Activated CD4-positive, alpha-beta T cell treated with anti-CD3 and anti-CD28 coated beads for 36 hours (primary cell): ENCODE measurements at places on chromosomes 4 and X. TPM values are rescaled to one million over a fixed set of nuclear protein-coding genes. Genes with fewer than 3 reads are reported as not detected.

GRCh38 chr4:21888195-21888976, 60.2 kb downstream of the KCNIP4 start:
- no peaks in the 10 kb centered on the region for H3K27me3 ChIP-seq
- H3K4me3 ChIP-seq = no peak overlapping the region
- H3K36me3 ChIP-seq = no peaks in the 10 kb centered on the region
- peaks cover 7% of the 10 kb centered on the region for H3K4me1 ChIP-seq

DNA sequence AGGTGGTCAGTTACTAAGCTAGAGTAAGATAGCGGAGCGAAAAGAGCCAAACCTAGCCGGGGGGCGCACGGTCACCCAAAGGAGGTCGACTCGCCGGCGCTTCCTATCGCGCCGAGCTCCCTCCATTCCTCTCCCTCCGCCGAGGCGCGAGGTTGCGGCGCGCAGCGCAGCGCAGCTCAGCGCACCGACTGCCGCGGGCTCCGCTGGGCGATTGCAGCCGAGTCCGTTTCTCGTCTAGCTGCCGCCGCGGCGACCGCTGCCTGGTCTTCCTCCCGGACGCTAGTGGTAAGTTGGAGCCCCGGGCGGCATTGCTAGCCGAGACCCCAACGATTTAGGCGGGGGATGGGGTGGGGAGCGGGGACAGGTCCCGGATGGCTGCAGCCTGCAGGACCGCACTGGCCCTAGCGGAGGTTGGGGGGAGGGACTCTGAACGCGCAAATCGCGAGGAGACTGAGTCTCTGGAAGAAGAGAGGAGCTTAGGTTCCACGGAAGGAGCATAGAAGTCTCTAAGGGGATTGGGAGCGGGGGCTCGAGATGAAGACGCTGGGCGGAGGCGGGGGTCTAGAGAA, 573 bp downstream of the HTR2C start:
- H3K27me3 ChIP-seq = peaks cover 19% of the 10 kb centered on the region
- no peaks in the 10 kb centered on the region for H3K36me3 ChIP-seq
- H3K4me1 ChIP-seq = no peaks in the 10 kb centered on the region
- no peak for DNase-seq
- no peak overlapping the region for H3K4me3 ChIP-seq
- H3K27ac ChIP-seq = no peak overlapping the region

- H3K4me3 ChIP-seq = no peak overlapping the region
- no peak overlapping the region for H3K27ac ChIP-seq
- no peak for DNase-seq
- no peaks in the 10 kb centered on the region for H3K4me1 ChIP-seq
Measured at GRCh38 chrX:8548446-8548845, 83.8 kb downstream of the VCX3B start.

DNA sequence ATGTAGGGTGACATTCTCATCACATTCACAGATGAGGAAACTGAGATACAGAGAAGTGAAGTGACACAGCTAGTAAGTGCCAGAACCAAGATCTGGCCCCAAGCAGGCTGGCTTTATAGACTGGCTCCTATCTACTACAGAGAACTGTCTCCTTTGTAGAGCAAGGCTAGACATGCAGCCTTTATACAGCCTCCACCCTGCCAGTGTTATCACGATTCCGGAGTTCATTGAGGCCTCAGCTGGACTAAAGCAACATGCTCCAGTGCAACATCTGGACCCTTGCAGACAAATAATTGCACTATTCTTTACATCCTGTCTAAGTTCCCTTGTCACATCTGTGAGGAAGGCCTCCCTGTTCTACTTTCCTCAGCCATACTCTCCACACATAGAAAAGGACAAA, 58.0 kb upstream of the XIAP start:
- H3K36me3 ChIP-seq = no peaks in the 10 kb centered on the region
- peaks cover 7% of the 10 kb centered on the region for H3K4me1 ChIP-seq
- no peak for DNase-seq

DNA sequence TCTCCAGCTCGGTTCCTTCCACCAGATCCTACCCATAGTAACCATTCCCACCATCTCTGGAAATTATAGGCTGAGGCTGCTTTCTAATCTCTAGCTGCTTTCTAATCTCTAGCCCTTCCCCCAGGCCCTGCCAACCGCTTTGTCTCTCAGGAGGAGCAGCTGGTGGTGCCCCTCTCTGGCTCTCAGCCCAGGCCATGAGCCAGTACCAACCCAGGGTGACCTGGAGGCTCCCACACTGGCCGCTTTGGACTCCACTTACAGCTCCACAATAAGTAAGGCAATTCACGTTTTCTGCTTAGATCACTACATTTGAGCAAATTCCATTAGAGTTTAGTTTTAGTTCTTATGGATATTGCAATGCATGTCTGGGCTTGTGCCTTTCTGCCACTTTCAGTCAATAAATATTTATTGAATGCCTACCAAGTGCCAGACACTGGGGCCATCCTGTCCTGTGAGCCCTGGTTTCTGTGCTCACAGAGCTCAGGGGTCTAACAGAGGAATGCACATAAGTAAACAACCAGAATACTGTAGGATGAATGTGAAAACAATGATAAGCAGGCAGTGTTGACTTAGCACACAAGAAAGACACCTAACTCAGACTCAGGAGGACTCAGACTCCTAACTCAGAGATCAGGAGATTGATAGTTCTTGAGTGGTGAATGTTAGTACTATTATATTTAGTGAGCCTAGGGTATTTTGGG, 38.9 kb downstream of the SMC1A start:
- H3K36me3 ChIP-seq = peaks cover 42% of the 10 kb centered on the region
- no peak overlapping the region for H3K4me3 ChIP-seq
- H3K27ac ChIP-seq = peak overlapping the region; percentile 42
- no peaks in the 10 kb centered on the region for H3K4me1 ChIP-seq
- no peaks in the 10 kb centered on the region for H3K27me3 ChIP-seq

GRCh38 chrX:97638621-97639020, 754.9 kb downstream of the RPA4 start:
- peaks cover 7% of the 10 kb centered on the region for H3K4me1 ChIP-seq
- no peaks in the 10 kb centered on the region for H3K36me3 ChIP-seq
- H3K4me3 ChIP-seq = no peak overlapping the region
- H3K27ac ChIP-seq = no peak overlapping the region
- H3K27me3 ChIP-seq = no peaks in the 10 kb centered on the region
- DNase-seq = no peak

DNA sequence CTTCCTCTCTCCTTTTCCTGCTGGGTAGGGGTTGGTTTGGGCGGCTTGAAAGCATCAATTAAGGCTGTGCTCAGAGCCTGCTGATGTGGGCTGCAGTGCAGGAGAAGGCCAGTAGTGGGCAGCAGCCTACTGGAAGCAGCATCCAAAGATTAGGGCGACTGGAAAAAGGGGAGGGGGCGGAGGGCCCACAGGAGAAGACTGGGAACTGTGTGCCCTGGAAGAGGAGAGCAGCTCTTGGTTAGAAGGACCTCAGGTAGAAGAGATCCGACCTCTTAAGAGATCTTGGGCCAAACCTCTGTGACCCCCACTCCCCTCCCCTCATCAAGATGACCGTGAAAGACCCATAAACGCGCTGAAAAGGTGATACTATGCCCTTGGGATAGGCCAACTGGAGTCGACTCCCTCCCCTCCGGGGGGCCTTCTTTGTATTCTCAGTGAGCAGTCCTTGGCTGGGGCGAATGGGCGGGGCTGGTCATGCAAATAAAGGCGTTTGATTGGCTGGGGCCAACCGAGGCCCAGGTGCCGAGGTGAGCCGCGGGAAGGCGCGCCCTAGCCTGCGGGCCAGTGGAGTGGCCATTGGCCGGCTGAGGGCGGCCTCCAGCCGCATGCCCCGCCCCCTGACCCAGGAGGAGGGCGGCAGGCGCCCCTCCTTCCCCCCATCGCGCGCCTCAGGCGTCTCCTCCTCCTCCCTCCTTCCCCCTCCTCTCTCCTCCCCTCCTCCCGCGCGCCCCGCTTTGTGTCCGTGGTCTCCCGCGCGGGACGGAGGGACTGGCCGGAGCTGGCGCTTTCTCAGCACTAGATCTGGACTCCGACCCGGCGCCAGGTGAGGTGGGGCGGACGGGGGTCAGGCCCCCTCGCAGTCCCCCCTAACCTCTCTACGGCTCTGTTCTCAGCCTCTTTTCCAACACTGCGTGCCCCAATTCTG, 10.1 kb downstream of the DLG3 start:
- no peaks in the 10 kb centered on the region for H3K27me3 ChIP-seq
- H3K27ac ChIP-seq = peak overlapping the region; percentile 87
- peaks cover 26% of the 10 kb centered on the region for H3K4me1 ChIP-seq

GRCh38 chr4:76570141-76570973, 135.3 kb downstream of the SHROOM3 start:
- no peaks in the 10 kb centered on the region for H3K4me1 ChIP-seq
- no peak overlapping the region for H3K27ac ChIP-seq
- H3K27me3 ChIP-seq = peaks cover 5% of the 10 kb centered on the region
- H3K4me3 ChIP-seq = no peak overlapping the region
- no peak for DNase-seq

GRCh38 chr4:81751531-81752289, 280.0 kb upstream of the RASGEF1B start:
- H3K36me3 ChIP-seq = no peaks in the 10 kb centered on the region
- H3K4me3 ChIP-seq = no peak overlapping the region
- no peak for DNase-seq
- H3K4me1 ChIP-seq = peaks cover 15% of the 10 kb centered on the region
- H3K27me3 ChIP-seq = no peaks in the 10 kb centered on the region
- no peak overlapping the region for H3K27ac ChIP-seq

DNA sequence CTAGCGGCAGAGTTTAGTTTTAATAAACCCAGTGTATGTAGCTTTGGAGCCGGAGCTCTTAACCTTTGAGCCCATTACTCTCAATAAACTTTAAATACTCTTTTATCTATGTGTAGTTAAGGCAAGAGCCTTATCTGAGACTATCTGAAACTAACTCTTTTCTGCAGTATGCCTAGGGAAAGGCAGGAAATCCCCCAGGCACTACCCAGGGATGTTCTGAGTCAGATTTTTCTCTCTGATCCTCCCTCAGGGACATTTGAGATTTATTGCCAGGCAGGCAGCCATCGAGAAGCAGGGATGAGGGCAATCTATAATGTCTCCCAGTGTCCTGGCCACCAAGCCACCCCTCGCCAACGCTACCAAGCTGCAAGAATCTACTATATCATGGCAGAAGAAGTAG, 39.1 kb downstream of the HEPH start:
- no peaks in the 10 kb centered on the region for H3K36me3 ChIP-seq
- DNase-seq = no peak
- H3K27me3 ChIP-seq = no peaks in the 10 kb centered on the region
- H3K27ac ChIP-seq = no peak overlapping the region
- H3K4me3 ChIP-seq = no peak overlapping the region

DNA sequence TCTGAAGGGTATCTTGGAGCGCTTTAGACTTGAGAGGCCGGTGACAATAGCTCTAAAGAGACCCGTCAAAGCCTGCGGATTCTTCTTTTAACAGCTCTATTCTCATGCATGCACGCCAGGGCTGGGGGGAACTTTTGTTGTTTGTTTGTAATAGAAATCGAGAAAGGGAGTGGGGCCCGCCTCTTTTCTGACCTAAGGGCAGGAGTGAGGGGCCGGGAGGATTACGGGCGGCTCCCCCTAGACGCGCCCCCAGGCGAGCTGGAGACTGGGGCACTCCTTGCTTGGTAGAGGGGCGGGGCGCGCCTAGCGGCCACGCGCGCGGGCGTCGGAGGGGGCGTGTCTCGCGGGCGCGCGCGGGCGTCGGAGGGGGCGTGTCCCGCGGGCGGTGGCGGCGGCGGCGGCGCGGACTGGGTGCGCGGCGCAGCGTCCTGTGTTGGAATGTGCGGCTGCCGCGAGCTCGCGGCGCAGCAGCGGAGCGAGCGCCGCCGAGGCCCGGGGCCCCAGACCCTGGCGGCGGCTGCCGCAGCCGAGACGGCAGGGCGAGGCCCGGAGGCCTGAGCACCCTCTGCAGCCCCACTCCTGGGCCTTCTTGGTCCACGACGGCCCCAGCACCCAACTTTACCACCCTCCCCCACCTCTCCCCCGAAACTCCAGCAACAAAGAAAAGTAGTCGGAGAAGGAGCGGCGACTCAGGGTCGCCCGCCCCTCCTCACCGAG, at the start of gene REST:
Gene REST (plus strand): TSS at position 412 of the 717 bp plus-strand sequence. CDS start 2,739 bp downstream, outside the sequence.
- H3K36me3 ChIP-seq = peaks cover 16% of the 10 kb centered on the region
- peaks cover 38% of the 10 kb centered on the region for H3K4me1 ChIP-seq
- H3K27ac ChIP-seq = peak within 1 kb of the TSS; percentile 72
- no peaks in the 10 kb centered on the region for H3K27me3 ChIP-seq
- peak; percentile 88 for DNase-seq
- peak within 1 kb of the TSS; percentile 73 for H3K4me3 ChIP-seq

DNA sequence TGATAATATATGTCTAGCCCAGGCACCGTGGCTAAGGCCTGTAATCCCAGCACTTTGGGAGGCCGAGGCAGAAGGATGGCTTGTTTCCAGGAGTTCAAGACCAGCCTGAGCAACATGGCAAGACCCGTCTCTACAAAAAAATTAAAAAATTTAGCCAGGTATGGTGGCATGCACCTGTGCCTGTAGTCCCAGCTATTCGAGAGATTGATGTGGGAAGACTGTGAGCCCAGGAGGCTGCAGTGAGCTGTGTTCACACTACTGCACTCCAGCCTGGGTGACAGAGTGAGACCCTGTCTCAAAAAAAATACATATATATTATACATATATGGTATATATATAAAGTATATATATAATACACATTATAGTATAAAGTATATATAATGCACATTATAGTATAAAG, 162.0 kb upstream of the MAB21L2 start:
- H3K4me1 ChIP-seq = peaks cover 2% of the 10 kb centered on the region
- no peak overlapping the region for H3K27ac ChIP-seq
- no peak for DNase-seq

DNA sequence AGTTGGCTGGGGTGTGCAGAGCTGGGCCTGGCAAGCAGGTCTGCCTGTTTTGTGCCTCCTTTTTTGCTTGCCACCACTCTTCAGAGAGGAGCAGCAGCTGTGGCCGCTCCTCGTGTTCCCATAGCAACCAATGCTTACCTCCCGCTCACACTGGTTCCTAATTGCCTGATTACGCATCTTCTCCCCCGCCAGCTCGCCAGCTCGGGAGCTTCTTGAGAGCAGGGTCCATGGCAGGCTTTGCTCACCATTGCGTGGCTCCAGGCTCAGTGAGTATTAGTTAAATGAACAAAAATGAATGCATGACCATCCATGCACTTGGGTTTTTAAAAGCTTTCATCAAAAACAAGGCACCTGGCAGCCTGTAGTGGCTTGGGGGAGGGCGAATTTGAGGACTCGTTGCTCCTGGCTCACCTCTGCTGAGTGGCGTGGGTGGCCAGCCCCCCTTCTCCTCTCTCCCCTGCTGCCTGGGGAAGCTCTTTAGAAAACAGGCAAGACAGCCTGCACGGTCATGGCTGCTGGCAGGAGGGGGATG, 14.2 kb upstream of the PJA1 start:
- H3K27ac ChIP-seq = no peak overlapping the region
- no peaks in the 10 kb centered on the region for H3K4me1 ChIP-seq
- no peaks in the 10 kb centered on the region for H3K36me3 ChIP-seq
- H3K4me3 ChIP-seq = no peak overlapping the region
- peaks cover 8% of the 10 kb centered on the region for H3K27me3 ChIP-seq

DNA sequence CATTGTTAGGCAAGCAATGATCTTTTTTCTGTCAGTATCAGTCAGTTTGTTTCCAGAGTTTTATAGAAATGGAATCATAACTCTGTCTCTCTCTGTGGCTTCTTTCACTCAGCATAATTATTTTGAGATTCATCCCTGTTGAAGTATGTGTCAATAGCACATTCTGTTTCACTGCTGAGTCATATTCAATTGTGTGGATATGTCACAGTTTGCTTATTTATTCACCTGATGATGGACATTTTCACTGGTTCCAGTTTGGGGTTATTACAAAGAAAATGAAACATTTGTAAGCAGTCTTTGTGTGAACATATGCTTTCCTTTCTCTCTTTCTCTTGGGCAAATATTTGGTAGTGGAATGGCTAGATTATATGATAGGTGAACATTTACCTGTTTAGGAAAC, 10.2 kb upstream of the ZNF718 start:
- no peak for DNase-seq
- no peak overlapping the region for H3K4me3 ChIP-seq
- H3K27me3 ChIP-seq = peaks cover 21% of the 10 kb centered on the region
- peaks cover 4% of the 10 kb centered on the region for H3K4me1 ChIP-seq
- no peak overlapping the region for H3K27ac ChIP-seq
- peaks cover 22% of the 10 kb centered on the region for H3K36me3 ChIP-seq

Gene DCAF4L1
- 0.25 TPM for total RNA-seq

Gene ART3
- not detected for total RNA-seq

Gene MTCP1
- 9.3 TPM for total RNA-seq
